ENCODE measurements at places on chromosomes 7 and 10.

DNA sequence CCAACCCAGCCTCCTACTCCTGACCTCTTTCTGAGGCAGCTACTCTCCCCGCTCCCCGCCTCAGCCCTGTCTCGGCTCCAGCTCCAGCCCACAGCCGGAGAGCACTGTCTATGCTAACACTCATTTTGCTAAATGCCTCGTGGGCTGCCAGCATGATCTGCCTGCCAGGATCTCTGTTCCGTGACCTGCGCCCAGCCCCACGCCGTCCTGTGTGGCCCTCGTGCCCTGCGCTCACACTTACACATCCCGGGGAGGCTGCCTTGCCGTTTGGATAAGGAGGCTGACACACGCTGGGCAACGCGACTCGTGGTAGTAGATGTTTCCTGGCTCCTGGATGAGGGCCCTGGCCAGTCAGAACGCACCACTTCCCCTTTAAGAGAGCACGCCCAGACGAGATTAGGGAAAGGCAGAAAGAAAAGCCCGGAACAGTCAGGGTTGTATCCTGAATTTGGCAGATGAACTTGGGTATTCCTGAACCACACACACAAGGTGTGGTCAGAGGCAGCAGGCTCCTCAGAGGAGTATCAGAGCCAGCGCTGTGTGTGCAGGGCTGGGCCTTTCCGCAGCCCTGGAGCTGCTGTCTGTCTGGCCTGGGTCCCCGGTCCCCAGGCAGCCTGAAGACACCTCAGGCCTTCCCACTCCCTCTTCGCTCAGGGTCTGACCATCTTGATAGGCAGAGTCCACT is 97.7 kb upstream of the EFCAB10 start:
- DNase-seq = peak; percentile 45

- DNase-seq = no peak
These were observed 221.3 kb upstream of the SMIM30 start for GRCh38 chr7:113339661-113340060.

GRCh38 chr10:49362596-49363260 is 33.2 kb downstream of the DRGX start:
- no peak for DNase-seq

DNA sequence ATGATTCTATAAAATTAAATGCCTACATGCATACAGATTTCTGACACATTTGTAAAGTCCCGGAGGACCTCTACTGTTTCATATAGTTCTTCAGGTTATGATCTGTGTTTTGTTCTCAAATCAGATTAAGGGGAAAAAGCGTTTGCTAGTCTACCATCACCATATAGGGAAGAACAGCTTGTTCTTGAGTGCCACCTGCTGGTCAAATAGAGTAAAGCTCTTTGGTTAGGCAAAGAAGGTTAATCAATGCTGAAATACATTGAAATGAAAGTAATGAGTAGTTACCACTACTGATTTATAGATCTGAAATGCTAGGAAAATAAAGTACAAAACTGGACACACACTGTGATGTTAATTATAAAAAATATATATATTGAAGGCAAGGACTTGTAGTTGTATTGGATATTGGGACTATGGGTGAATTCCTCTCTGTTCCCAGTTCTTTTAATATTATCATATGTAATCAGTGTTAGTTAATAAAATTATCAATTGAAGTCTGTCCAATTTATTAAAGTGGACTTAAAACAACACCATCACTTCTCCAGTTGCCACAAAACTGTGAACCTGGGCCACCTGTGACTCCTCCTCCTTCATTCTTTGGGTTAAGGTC is 72.6 kb upstream of the PDLIM1 start:
- DNase-seq = peak; percentile 81

DNA sequence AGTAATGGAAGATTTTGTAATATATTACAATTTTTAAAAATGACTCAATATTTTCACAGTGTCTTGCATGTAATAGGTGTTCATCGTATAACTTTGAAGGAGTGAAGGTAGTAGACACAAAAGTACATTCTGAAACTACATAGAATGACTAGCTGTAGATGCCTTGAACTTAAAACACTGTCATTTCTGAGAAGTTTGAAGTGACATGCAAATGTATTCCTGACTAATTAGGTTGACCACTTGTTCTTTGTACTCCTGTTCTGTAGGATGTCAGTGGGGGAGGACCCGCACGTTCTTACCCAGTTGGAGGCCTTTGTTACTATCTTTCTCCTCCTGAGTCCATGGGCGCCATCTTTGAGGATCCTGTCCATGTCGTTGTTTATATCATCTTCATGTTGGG is 31.2 kb downstream of the SEC61A2 start:
- DNase-seq = no peak

DNA sequence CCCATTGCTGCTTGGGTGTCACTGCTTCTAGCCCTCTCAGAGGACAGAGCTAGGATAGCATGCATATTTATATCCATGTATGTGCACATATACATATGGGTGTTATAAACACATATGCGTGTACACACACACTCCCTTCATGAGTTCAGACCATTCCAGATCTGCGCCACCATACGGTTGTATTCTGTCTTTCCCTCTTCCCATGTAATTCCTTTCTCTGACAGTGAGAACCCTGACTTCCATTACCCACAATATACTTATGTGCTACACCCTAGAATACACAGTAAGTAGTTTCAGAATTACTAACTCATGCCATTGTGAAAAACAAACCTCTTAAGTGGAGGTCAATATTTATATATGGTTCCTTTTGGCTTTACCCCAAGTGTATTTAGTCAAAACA is 116.6 kb upstream of the SAMD8 start:
- DNase-seq = no peak

GRCh38 chr10:103353281-103353680 is 2.3 kb upstream of the PCGF6 start:
- DNase-seq = no peak

DNA sequence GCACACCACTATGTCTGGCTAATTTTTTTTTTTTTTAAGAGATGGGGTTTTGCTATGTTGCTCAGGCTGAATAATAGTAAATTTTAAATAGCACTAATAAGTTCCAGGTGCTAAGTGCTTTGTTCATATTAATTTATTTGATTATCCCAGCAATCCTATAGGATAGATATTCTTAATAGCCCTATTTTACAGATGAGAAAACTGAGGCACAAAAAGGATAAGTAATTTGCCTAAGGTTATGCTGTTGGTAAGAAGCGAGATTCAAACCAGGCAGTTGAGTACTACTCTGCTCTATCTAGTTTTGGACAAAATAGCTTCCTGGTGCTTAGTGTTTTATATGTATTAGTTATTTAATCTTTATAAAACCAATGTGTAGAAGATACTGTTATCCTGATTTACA is 72.5 kb upstream of the STRIP2 start:
- no peak for DNase-seq

DNA sequence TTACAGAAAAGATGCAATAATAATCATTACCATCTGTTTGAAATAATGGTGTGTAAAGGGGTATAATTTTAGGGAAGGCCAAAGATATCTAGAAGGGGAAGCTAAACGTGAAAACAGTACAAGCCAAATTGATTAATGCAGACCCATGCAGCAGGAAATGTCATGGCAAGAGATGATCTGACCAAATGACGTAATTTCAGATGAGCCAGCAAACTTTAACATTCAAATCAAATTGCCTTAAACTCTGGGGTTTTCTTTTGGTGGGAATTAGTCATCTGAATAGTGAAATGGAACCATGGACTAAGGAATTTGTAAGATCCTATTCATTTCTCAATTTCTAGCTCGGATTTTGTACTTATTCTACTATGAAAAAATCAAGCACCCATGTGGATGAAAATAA is 21.4 kb upstream of the SCIN start:
- DNase-seq = no peak

GRCh38 chr7:112206991-112207592 is 597 bp downstream of the ZNF277 start:
- DNase-seq = peak; percentile 15

- peak; percentile 3 for DNase-seq
These were observed 36.7 kb downstream of the WAC start for GRCh38 chr10:28569506-28570159.

GRCh38 chr10:128310971-128311658 is 184.9 kb upstream of the MKI67 start:
- DNase-seq = no peak

GRCh38 chr10:131187926-131188325 is 123.6 kb downstream of the TCERG1L start:
- no peak for DNase-seq

- DNase-seq = no peak
These were observed 8.3 kb downstream of the CSTF2T start for GRCh38 chr10:51691135-51691534.

- no peak for DNase-seq
These were observed 30.9 kb downstream of the MRPS33 start for GRCh38 chr7:140983802-140984201.

DNA sequence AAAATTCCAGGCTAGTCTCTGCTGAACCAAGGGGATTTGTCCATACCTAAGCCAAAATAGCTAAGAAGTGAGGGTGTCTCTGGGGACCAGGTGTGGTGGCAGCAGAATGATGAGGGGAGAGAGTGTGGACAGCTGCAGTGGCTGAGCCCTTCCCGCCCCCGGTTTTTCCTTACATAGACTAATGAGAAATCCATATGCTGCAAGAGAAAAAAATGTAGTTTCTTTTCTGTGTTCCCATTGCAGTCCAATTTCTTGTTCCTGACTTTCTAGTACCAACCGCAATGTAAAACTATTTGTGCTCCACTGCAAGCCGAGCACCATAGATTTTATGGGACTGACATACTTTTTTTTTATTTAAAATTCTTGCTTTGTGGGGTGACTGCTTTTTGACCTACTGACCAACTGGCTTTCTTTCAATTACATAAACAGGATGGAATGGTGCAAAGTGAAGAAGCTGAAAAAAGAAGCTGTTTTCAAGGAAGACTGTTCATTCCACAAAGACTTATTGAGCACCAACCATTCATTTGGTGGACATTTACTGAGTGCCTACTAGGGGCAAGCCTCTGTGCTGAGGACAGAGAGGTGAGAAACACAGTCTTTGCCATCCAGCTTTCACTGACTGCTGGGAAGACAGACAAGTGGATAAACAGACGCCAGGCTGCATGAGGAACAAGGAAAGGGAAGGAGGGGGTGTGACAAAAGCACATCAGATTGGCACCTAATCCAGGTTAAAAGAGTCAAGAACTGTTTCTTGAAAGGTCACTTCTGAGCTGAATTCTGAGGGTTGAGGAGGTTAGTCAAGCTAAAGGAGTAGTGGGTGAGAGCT is 9.8 kb downstream of the CEP41 start:
- no peak for DNase-seq

GRCh38 chr7:11458736-11459483 is 373.1 kb downstream of the THSD7A start:
- peak; percentile 18 for DNase-seq
